T-helper 17 cell (primary cell): ENCODE measurements at places on chromosomes 13 and 19. TPM values are rescaled to one million over a fixed set of nuclear protein-coding genes. Genes with fewer than 3 reads are reported as not detected.

DNA sequence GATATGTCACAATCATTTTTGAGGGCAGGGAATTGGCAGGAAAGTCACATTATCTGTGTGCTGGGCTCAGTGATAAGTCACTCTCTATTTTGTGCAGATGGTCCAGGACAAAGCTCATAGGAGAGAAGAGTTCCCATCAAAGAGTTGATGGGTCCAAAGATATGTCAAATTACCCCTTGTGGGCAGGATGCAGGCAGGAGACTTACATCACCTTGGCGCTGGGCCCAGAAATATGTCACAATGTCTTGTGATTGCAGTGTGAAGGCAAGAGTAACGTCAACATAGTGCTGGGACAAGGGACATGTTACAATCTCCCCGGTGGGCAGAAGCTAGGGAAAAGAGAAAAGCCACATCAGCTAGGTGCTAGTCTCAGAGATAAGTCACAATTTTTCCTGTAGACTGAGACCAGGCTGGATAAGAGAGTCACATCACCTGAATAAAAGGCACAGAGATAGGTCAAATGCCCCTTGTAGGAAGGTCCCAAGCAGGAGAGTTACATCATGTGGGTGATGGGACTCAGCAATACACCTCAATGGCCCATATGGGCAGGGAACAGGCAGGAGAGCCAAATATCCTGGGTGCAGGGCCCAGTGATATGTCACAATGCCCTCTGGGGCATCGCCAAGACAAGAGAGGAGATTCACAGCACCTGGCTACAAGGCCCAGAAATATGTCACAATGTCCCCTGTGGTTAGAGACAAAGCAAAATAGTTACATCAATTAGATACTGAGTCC, 47.9 kb downstream of the ZNF99 start:
- DNase-seq = no peak

- DNase-seq = no peak
Observed at GRCh38 chr13:91185294-91185863, 162.1 kb upstream of the MIR17HG start.

GRCh38 chr13:67390462-67391086, 160.4 kb upstream of the PCDH9 start:
- DNase-seq = no peak

FFAR2 gene
- total RNA-seq = 0.16 TPM

KLK3 gene
- total RNA-seq = not detected
